ENCODE measurements at places on chromosomes 11 and 22.

GRCh38 chr11:118984825-118985224 is 13.1 kb upstream of the CENATAC start:
- no peak for DNase-seq

GRCh38 chr11:64146036-64146955 is 19.6 kb downstream of the MACROD1 start:
- DNase-seq: peak; percentile 54

DNA sequence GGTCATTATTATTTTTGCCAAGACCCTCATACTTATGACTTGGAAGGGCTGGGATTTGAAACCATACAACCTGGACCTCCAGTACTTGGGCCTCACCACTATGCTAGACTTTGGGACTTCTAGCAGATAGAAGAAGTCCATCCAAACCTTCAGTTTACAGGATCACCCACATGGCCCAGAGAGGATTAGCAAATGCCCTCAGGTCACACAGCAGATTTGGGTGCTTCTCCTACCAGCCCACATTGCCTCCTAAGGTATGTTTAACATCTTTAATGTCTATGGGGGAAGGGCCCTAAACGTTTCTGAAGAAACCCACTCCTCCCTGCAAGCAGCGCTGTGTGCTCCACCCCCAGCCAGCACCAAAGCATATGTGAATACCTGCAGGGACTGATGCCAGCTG is 17.5 kb upstream of the GCAT start:
- no peak for DNase-seq

GRCh38 chr11:62144641-62145255 is 20.9 kb downstream of the INCENP start:
- DNase-seq: no peak

DNA sequence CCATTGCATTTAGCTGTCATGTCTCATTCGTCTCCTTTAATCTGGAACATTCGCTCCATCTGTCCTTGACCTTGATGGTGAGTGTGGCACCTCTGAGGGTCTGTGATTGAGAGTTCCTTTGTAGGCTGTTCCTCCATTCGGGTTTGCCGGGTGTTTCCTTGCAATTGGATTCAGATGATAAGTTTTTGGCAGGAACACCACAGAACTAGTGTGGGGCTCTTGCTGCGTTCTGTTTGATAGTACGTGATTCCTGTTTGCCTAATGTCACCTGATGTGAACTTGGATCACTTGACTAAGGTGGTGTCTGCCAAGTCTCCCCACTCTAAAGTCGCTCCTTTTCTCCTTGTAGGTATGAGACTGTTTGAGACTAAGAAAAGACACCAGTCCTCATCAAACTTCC is 109.7 kb upstream of the TMEM45B start:
- no peak for DNase-seq

- peak; percentile 50 for DNase-seq
Observed at GRCh38 chr11:3836903-3837302, 3.9 kb downstream of the RHOG start.

DNA sequence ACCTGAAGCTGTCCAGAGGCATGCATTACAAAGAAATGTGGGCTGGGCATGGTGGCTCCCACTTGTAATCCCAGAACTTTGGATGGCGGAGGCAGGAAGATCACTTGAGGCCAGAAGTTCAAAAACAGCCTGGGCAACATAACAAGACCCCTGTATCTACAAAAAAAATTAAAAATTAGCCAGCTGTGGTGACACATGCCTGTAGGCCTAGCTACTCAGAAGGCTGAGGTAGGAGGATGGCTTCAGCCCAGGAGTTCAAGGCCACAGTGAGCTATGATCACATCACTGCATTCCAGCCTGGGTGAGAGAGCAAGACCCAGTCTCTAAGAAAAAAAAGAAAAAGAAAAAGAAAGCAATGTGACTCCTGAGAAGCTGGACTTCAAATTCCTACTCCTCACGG is 138.5 kb upstream of the HSD17B12 start:
- no peak for DNase-seq

GRCh38 chr11:74311352-74311926 is at the start of gene P4HA3:
P4HA3 (minus strand) TSS chr11:74311640; CDS start chr11:74311611, 29 bp downstream.
- peak; percentile 22 for DNase-seq

- DNase-seq: no peak
Observed at GRCh38 chr11:120714438-120714837, 202.9 kb downstream of the GRIK4 start.

GRCh38 chr11:81497202-81497804 is 1236.4 kb downstream of the FAM181B start:
- DNase-seq: no peak
